T-helper 17 cell (primary cell): ENCODE measurements at places on chromosomes 12 and 14. TPM values are rescaled to one million over a fixed set of nuclear protein-coding genes. Genes with fewer than 3 reads are reported as not detected.
A peak's percentile ranks its signal among the peaks of the same experiment; 100 is the strongest.

DNA sequence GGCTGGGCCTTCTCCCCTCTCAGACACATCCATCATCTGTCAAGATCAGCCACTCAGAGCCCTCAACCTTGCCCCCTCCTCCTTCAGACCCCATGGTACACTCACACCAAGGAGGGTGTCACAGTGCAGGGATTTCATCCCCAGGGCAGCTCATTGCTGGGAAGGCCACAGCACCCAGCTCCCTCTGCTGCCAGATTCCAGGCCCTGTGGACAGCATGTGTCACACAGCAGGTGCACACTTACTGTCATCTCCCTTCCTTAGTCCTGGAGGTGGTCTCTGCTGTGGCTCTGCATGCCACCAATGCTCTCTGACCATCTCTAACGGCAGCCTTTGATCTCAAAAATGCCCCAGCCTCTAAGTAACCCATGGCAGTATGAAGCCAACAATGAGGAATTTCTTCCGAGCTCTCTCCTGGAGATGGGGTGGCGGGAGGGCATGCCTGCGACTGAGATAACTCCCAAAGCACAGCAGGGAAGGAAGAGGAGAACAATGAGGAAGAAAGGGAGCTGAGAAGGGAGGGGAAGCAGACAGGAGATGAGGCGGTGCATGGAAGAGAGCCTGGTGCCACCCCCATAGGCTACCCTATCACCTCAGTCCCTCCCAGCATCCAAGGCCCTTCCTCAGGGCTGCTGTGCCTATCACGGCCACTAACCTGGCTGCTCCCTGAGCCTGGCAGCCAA lies 101.0 kb downstream of the SINHCAF start:
- no peak overlapping the region for H3K4me3 ChIP-seq
- no peak for DNase-seq
- no peaks in the 10 kb centered on the region for H3K36me3 ChIP-seq
- H3K4me1 ChIP-seq: peaks cover 3% of the 10 kb centered on the region
- peaks cover 23% of the 10 kb centered on the region for H3K27me3 ChIP-seq
- no peak overlapping the region for H3K27ac ChIP-seq

GRCh38 chr12:48160807-48161206 lies 3.5 kb upstream of the ASB8 start:
- H3K4me1 ChIP-seq: peaks cover 21% of the 10 kb centered on the region
- H3K27me3 ChIP-seq: peaks cover 17% of the 10 kb centered on the region
- H3K36me3 ChIP-seq: no peaks in the 10 kb centered on the region
- DNase-seq: no peak

The PKP2 gene
- 0.37 TPM for total RNA-seq

The CLEC1B gene
- total RNA-seq: 21.1 TPM

The ANKRD33 gene
- not detected for total RNA-seq

DNA sequence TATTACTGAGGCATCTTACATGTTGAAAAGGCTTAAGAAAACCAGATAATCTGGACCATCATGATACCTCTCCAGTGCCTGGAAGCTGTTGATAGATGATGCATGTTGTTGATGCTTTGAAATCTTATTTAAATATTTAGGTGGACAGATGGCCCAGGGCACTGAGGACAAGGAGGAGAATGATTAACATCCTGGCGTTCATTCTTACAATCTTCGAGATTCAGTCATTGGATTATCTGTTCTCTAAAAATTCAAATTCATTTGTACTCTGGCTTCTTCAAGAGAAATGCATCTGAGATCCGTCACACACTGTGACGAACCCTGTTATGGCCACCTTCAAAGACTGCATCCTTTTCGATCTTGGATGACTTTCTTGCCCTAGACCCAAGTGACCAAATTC lies 121.3 kb upstream of the IGF1 start:
- H3K27me3 ChIP-seq: no peaks in the 10 kb centered on the region
- no peak for DNase-seq
- no peak overlapping the region for H3K4me3 ChIP-seq
- no peaks in the 10 kb centered on the region for H3K36me3 ChIP-seq

The GARIN6 gene
- not detected for total RNA-seq

GRCh38 chr14:41615011-41615595 lies 8.4 kb downstream of the LRFN5 start:
- H3K4me1 ChIP-seq: peaks cover 3% of the 10 kb centered on the region
- H3K4me3 ChIP-seq: no peak overlapping the region
- DNase-seq: no peak
- H3K27me3 ChIP-seq: peaks cover 25% of the 10 kb centered on the region

- peaks cover 7% of the 10 kb centered on the region for H3K36me3 ChIP-seq
- peak overlapping the region; percentile 58 for H3K4me3 ChIP-seq
- no peaks in the 10 kb centered on the region for H3K27me3 ChIP-seq
- peaks cover 48% of the 10 kb centered on the region for H3K4me1 ChIP-seq
Observed at GRCh38 chr12:121657305-121658008, 12.0 kb downstream of the MORN3 start.

GRCh38 chr14:94051779-94052178 lies 25.6 kb downstream of the OTUB2 start:
- peak overlapping the region; percentile 68 for H3K4me3 ChIP-seq
- no peak for DNase-seq
- H3K27me3 ChIP-seq: no peaks in the 10 kb centered on the region
- H3K36me3 ChIP-seq: peaks cover 11% of the 10 kb centered on the region
- H3K4me1 ChIP-seq: peaks cover 18% of the 10 kb centered on the region

DNA sequence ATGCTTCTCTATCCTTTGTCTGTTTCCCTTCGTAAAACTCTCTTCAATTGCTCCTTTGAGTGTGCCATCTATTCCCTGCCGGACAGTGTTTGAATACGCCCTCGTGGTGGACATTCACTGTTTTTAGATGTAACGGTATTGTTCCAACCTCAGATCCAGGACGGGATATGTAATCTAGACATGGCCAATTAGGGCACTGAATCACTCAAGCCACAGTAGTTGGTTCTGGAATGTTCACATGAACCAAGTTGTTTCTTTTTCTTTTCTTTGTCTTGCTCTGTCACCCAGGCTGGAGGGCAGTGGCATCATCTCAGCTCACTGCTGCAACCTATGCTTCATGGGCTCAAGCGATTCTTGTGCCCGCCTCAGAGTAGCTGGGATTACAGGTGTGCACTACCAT lies 204.2 kb upstream of the PLXNC1 start:
- no peak for DNase-seq
- H3K36me3 ChIP-seq: no peaks in the 10 kb centered on the region
- no peaks in the 10 kb centered on the region for H3K27me3 ChIP-seq

GRCh38 chr12:3803865-3804472 lies 51.1 kb upstream of the CRACR2A start:
- peak overlapping the region; percentile 24 for H3K27ac ChIP-seq
- H3K27me3 ChIP-seq: no peaks in the 10 kb centered on the region
- H3K4me1 ChIP-seq: no peaks in the 10 kb centered on the region
- no peaks in the 10 kb centered on the region for H3K36me3 ChIP-seq
- peak; percentile 41 for DNase-seq

GRCh38 chr12:116934908-116935705 lies 24.4 kb downstream of the FBXW8 start:
- no peak overlapping the region for H3K27ac ChIP-seq
- H3K36me3 ChIP-seq: peaks cover 17% of the 10 kb centered on the region
- H3K27me3 ChIP-seq: no peaks in the 10 kb centered on the region
- H3K4me3 ChIP-seq: no peak overlapping the region
- peaks cover 24% of the 10 kb centered on the region for H3K4me1 ChIP-seq

The RGS6 gene
- total RNA-seq: 0.90 TPM

The CKB gene
- total RNA-seq: 8.0 TPM

DNA sequence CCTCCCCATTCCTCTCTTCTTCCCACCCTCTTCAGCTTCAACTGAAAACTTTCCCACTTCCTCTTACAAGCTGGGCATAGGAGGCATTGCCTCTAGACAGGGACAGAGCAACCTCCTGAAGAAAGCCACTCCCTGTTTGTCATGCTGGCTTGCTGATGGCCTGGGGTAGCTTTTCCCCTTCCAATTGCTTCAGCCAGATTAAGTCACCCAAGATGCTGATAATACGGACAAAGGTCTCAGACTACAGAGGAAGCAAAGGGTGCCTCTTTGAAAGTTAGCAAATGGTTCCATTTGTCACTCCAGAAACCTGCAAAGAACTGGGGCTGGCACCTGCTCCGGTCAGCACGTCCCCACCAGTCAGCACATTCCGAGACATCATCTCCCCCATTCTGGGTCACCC lies 6.0 kb downstream of the KRT2 start:
- H3K4me1 ChIP-seq: peaks cover 46% of the 10 kb centered on the region
- no peak for DNase-seq
- peak overlapping the region; percentile 67 for H3K4me3 ChIP-seq
- peak overlapping the region; percentile 56 for H3K27ac ChIP-seq

The JPH4 gene
- not detected for total RNA-seq

The EIF2S3B gene
- total RNA-seq: 0.45 TPM

GRCh38 chr14:30214461-30215090 lies 286.9 kb upstream of the PRKD1 start:
- H3K36me3 ChIP-seq: no peaks in the 10 kb centered on the region
- H3K27me3 ChIP-seq: no peaks in the 10 kb centered on the region
- no peak for DNase-seq
- no peak overlapping the region for H3K27ac ChIP-seq

- peaks cover 10% of the 10 kb centered on the region for H3K36me3 ChIP-seq
- H3K4me1 ChIP-seq: peaks cover 42% of the 10 kb centered on the region
- no peak overlapping the region for H3K4me3 ChIP-seq
- no peaks in the 10 kb centered on the region for H3K27me3 ChIP-seq
- no peak for DNase-seq
Observed at GRCh38 chr12:76535170-76535569, 24.4 kb downstream of the OSBPL8 start.

The CLEC1A gene
- not detected for total RNA-seq
